GM04503 (cell line): ENCODE measurements at places on chromosomes 1 and 21.
A peak's percentile ranks its signal among the peaks of the same experiment; 100 is the strongest.

DNA sequence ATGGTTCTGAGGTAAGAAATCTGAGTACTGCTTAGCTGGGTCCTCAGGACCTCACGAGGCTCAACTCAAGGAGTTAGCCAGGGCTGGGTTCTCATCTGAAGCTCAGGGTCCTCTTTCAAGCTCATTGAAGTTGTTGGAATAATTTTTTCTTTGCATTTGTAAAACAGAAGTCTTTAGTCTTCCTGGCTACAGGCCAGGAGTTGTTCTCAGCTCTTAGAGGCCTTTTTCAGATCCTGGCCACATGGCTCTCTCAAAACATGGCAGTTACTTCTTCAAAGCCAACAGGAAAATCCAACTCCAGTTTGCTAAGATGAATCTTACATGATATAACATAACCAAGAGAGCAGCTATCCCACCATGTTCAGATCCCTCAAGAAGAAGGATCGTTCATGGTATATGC is 92.3 kb upstream of the CHODL start:
- no peak for DNase-seq

- no peak for DNase-seq
These were observed 85.7 kb downstream of the DMRTB1 start for GRCh38 chr1:53544728-53545515.

GRCh38 chr1:45543581-45544417 is 6.8 kb upstream of the AKR1A1 start:
- no peak for DNase-seq

GRCh38 chr1:242454262-242455051 is 70.0 kb downstream of the PLD5 start:
- peak; percentile 3 for DNase-seq

DNA sequence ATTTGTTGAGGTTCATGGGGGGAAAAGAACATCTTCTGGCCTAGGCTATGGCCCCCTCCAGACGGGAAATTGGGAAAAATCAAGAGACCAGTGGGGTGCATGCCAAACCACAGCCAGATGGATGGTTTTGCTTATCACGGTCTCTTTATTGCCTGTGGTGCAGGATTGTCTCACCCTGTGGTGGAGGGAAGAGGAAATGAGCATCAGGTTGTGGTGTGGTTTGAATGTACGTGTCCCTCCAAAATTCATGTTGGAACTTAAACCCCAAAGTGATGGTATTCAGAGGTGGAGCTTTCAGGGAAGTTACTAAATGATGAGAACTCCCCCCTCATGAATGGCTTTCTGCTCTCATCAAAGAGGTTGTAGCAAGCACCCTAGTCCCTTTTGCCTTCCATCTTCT is 525.7 kb downstream of the NPHP4 start:
- DNase-seq: no peak

- no peak for DNase-seq
These were observed 102.3 kb upstream of the LPGAT1 start for GRCh38 chr1:211932933-211933254.

DNA sequence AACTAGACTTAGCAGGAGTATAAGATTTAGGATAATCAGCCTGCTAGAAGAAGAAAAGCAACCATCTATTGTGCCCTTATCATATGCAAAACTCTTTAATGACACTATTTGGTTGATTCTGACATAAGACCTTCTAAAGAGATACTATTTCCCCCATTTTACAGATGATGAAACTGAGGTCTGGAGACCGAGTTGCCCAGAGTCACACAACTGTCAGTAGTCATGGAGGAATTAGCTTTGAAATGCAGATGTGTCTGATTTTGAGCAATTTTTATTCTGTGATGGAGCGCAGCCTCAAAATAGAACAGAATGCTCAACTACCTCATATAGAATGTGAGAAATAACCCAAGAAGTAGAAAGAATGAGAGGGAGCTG is 69.0 kb downstream of the CD58 start:
- DNase-seq: no peak

DNA sequence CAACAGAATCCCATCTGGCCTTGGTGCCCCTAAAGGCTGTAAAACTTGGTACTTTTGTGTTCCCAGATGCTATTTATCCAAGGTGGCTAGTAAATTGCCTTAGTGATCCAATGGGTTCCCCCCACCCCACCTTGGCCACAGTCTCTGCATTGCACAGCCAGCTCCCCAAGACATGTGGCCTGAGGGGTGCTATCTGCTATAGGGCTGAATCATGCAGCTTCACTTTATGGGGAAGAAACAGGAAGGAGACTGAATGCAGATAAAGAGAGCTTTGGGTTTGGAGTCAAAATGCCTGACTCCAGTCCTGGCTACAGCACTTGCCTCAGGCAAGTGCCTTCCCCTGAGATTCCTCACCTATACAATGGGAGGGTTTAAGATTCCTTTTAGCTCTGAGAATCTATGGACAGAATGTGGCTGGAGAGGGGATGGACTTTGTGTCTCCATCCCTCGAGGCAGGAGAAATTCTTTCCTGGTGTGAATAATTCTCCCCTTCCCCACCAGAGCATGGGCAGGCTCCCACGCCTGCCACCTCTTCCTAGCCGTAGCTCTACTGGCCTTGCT is 6.5 kb downstream of the RHEX start:
- no peak for DNase-seq

DNA sequence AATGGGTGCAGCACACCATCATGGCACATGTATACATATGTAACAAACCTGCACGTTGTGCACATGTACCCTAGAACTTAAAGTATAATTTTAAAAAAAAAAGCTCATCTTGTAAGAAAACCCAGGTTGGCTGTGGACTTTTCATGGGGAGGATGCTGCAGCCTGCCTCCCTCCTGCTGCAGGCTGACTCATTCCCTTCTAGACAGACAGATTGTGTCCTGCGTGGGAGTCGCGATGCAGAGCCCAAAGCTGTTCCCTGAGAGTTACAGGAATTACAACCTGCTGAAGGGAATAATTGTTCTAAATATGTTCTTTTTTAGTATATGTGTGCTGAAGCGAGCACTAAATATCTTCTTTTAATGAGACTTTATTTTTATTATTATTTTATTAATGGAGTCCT is 93.2 kb downstream of the TBX19 start:
- no peak for DNase-seq

DNA sequence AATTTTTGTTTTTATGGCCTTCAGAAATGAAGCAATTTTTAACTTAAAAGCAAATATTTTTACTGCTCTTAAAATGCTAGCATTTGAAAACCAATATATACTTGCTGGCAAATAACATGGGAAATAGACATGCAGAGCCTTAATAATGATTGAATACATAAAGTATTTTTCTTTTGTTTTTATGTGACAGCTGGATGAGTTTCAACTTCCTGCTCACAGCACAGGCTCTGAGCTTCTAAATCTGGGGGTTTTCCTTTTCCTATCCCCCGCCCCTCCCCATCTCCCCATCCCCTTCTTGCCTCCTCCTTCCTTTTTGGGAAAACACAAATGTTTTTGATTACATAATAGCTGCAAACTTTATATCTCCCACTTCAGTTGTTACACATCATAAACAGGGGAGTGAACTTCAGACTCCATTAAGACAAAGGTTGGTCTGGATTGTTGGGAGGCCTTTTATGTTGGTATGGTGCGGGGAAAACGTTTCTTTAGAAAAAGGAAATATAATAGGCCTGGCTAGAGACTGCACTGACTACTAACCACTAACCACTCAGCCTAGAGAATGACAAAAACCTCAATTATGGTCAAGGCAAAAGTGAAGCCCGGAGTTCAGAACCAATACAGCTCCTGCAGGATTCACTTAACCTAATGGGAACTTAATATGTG is 116.1 kb upstream of the GORAB start:
- no peak for DNase-seq

GRCh38 chr1:84108900-84109578 is 35.0 kb upstream of the PRKACB start:
- no peak for DNase-seq

- peak; percentile 56 for DNase-seq
These were observed 374.6 kb upstream of the USP24 start for GRCh38 chr1:55589671-55590297.

- no peak for DNase-seq
These were observed 10.2 kb upstream of the TNFRSF14 start for GRCh38 chr1:2545754-2546514.

GRCh38 chr1:211601982-211602670 is 23.2 kb upstream of the SLC30A1 start:
- no peak for DNase-seq

DNA sequence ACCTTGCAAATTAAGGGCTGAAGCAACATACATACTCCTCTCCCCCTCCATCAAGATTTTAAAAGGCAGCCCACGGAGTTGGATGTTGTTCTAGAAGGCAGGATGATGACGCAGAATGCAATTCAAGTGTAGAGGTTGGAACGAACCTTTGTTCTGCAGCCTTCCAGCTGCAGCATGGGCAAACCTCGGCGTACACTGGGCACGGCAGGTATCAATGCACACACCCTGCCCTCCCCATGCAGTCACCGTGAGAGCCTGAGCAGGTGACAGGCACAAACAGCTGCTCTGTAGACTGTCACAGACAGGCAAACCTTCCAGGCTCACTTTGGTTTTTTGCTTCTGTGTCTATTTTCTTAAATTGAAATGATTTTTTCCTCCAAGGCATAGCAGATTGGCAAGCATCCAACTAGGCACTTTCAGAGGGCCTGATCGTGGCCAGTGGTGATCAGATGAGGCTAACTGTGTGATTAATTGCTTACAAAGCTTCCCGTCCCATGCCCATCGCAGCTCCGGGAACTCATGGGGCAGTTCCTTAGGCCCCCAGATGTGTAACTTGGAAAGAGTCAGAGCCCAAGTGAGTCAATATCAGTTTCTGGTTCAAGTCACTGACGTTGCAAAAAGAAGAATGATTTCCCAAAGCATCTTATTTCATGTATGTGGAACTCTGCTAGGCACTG is 82.3 kb downstream of the ITPKB start:
- peak; percentile 65 for DNase-seq

GRCh38 chr1:87642581-87643221 is 314.0 kb downstream of the LMO4 start:
- no peak for DNase-seq

DNA sequence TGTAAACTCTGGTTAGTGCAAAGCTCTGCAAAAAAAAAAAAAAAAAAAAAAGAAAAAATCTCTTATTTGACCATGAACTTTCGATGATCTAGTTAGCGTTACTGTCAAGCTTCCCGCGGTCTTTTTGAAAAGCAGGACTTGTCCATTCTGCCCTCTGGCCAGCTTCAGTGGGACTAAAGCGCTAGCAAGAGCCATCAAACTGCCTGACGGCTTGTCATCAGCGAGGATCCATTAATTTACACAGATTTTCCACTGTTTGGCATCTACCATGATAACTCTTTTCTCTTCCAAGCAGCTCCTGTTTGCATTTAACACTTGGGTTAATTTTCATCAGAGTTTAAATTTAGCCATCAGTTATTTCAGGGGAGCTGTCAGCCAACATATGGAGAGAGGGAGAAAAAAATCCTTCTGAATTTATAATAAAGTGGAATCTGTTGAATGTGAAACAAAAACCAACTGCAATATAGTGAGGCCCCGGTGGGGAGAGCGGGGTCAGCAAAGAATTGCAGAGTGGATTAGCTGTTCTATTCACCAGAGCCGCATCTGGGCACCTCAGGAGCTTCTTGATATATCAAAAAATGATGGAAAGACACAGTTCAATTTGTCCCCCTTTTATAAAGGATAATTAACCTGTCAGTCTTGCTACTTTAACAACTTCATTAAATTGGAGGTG is 298.2 kb downstream of the SPATA17 start:
- DNase-seq: no peak

DNA sequence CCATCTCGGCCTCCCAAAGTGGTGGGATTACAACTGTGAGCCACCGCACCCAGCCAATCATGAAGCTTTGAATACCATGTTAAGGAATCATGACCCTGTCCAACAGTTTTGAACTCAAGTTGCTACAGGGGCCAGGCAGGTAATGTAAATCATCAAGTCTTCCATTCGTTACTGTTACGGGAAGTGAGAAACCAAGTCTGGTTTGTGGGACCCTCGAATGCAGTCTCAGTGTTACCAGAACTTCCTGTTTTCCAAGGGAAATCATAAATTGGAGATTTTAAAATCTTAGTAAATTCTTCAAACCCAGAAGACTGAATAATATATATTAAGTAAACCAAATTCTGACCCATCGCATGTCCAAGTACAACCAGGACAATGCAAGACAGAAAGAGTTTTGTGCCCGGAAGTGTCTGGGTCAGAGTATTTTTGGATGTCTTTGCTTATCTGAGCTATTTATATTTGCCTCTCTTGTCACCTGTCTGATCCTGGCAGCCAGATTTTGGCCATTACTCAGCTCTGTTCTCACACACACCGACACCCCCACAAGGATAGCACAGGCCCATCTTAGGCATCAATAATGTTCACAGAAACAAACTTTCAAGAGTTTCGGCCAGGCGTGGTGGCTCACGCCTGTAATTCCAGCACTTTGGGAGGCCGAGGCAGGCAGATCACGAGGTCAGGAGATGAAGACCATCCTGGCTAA is 8.8 kb downstream of the ATP5IF1 start:
- no peak for DNase-seq

- DNase-seq: no peak
These were observed 442.3 kb downstream of the LRRIQ3 start for GRCh38 chr1:73755649-73756048.

DNA sequence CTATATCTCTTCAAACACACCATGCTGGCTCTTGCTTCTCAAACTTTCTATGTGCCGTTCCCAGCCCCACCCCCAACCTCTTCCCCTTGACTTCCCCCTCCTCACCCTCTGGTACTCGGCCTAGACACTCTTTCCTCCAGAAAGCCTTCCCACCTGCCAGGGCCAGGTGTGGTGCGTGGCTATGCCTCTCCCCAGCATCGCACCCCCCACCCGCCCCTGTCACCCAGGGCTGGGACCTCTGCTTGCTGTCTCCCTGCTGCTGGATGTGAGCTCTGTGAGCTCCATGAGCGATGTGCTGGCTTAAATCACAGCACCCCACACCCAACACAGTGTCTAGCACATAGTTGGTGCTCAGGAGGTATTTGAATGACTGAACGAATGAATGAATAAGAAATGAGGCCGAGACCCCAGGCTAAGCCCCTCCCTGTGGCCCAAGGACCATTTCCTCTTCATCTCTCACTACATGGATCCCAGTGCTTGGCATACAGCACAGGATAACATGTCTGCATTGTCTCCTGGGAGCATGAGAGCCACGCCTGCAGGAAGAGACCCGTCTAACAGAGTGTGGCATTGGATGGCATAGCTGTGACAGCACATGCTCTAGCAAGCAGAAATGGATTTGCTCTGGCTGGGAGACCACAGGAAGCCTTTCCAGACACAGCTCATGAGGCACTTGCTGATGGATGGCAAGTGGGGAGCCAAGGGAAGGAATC is 19.7 kb downstream of the TNNT2 start:
- no peak for DNase-seq

GRCh38 chr1:81550753-81551152 is 250.0 kb upstream of the ADGRL2 start:
- no peak for DNase-seq

- no peak for DNase-seq
These were observed at the start of gene KMO for GRCh38 chr1:241532162-241532531. Gene KMO (plus strand): TSS chr1:241532378. CDS start chr1:241532445, 67 bp downstream.

DNA sequence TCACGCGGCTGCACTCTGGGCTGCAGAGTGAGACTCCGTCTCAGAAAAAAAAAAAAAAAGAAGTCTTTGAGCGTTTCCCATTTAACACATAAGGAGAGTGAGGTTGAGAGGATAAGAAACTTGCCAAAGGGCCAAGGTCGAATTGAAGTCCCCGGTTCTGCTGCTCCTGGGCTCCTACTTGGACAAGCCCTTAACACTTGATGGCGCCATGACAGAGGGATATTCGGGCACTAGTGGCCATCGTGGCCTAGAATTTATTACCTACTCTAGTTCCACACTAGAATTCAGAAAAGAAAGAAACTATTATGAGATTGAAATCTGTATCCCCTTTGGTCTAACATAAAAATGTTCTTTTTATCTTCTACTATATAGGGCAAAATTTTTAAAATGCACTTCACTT is 65.7 kb upstream of the NEK2 start:
- no peak for DNase-seq

- no peak for DNase-seq
These were observed 33.0 kb upstream of the PRRX1 start for GRCh38 chr1:170630977-170631376.
